ENCODE measurements at places on chromosomes 6 and 20.
A peak's percentile ranks its signal among the peaks of the same experiment; 100 is the strongest.

GRCh38 chr6:101711518-101711917 is 318.0 kb downstream of the GRIK2 start:
- no peak for DNase-seq

DNA sequence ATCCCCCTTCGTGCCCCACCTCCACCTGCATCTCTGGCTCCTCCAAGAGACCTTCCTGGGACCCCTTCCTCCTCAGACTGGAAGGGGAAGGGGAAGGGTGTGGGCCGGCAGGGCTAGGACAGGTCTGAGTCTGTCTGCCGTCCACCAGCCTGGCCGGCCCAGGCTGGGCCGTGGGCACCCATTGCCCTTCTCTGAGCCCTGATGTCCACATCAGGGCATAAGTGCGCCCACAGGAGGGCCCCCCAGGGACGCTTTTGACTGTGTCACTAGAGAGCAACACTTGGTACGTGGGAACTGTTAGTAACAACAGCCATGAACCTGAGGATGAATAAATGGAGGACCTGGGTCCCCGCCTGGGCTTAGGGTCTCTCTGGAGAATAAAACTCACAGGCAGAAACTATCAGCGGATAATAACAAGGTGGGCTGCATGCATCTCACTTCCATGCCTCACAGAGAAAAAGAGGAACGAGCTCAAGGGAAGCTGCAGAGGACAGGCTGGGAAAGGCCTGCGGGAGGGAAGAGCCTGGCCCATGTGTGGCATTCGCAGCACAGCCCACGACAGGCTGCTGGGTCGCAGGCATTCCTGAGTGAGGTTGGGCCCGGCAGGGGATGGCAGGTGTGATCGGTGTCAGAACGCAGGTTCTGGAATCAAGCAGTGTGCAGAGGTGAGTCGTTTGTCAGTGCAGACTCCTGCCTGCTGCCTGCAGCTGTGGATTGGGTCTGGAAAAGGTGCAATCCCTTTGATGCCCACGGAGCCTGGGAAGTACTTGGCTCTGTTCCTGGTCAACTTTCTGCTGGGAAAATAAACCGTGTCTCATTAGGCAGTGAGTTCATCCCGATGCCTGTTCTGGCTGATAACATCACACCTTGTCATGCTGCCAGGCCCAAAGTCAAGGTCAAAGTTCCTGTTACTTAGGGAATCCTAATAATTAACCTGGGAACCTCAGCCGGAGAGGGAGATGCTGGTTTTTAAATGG is 60.9 kb downstream of the BCAS4 start:
- no peak for DNase-seq

DNA sequence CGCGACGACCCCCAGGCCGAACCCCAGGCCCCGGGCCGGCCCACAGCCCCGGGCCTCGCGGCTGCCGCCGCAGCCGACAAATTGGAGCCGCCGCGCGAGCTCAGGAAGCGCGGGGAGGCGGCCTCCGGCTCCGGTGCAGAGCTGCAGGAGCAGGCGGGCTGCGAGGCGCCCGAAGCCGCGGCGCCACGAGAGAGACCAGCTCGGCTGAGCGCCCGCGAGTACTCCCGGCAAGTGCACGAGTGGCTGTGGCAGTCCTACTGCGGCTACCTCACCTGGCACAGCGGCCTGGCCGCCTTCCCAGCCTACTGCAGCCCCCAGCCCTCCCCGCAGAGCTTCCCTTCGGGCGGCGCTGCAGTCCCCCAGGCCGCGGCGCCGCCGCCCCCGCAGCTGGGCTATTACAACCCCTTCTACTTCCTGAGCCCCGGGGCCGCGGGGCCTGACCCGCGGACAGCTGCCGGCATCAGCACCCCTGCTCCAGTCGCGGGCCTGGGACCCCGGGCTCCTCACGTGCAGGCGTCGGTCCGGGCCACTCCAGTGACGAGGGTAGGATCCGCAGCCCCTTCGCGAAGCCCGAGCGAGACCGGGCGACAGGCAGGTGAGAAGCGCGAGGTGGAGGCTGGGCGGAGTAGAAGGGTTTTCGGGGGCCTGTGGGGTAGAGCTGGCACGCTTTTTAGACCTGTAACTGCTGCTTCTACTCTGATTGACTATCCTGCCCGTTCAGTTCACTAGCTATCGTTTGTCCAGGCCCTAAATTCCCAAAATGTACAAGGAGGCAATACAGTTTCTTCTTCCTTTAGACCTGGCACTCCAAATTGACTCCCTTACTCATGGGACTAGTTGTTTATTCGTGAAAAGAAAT is 654 bp downstream of the FAM8A1 start:
- peak; percentile 24 for DNase-seq

- no peak for DNase-seq
Measured at GRCh38 chr20:43723735-43724134, 3.1 kb downstream of the GTSF1L start.

DNA sequence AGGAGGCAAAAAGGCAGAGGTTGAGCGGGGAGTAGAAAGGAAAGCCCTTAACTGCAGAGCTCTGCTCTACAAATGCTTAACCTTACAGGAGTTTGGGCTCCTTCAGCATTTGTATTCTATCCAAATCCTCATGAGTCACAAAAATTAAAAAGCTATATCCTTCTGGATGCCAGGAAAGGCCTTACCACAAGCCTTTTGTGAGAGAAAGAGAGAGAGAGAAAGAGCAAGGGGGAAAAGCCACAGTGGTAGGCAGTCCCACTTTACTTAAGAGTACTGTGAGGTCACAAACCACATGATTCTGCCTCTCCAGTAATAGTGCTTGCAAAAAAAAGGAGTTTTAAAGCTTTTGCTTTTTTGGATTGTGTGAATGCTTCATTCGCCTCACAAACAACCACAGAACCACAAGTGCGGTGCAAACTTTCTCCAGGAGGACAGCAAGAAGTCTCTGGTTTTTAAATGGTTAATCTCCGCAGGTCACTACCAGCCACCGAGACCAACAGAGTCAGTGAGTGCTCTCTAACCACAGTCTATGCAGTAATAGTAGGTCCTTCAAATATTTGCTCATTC is at the start of gene RUNX2:
Gene RUNX2 (plus strand): TSS at position 375 of the 567 bp plus-strand sequence. CDS start 397 bp downstream, outside the sequence.
- peak; percentile 56 for DNase-seq

- DNase-seq = no peak
Measured at GRCh38 chr6:40444312-40444711, 142.9 kb downstream of the LRFN2 start.

DNA sequence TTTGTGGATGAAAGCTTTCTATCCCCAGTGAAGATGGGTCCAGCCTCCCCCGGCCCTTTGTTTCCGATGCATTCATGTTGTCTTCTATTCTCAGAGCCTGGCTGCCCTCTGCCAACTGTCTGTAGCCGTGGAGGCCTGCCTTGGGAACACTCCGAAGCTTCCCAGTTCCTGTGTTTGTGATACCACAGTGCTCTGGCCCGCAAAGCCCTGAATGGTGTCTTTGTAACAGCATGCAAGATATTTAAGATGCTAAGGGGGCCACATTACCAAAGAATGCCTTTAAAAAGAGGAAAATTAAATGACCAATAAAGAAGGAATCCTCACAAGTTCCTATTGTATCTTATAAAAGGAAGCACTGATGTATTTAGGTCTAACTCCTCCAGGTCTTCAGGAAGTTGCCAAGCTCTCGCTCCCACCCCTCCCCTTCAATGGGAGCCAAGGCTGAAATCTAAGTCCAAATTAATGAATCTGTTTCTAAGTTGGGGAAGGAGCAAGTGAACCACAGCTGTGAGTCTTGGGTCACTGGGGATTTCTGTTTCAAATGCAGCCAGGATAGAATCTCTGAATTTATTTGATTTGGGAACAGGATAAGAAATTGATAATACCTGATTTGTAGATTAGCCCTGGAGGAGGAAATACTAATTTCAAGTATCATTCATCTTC is 596.1 kb downstream of the QKI start:
- DNase-seq = peak; percentile 69

DNA sequence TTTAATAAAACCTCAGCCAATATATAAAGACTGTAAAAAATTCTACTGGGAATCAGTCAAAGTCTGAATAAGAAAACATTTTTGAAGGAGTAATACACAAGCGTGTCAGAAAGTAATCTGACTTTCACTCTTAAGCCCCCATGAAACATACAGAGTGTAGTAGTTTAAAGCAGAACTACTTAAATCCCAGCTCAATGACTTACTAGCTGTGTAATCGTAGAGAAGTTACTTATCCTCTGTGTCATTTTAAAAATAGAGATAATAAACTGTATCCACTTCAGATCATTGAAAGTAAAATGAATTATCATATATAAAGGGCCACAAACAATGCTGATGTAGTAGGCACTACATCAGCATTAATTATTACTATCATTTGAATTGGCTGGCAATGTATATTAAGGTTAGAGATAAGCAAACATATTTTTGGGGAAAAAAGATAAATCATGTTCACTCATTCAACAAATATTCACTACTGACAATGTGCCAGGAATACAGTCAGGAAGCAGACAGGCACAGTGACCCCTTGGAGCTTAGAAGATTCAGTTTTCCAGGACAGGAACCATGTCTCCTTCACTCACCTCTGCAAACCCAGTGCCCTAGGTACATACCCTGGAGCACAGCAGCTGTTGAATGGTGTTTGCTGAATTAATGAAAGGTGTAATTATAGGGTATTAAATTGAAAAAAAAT is 14.4 kb downstream of the REPS1 start:
- no peak for DNase-seq

- no peak for DNase-seq
Measured at GRCh38 chr6:21807299-21808044, 213.9 kb downstream of the SOX4 start.

GRCh38 chr6:142058551-142059290 is 74.0 kb upstream of the GJE1 start:
- DNase-seq = no peak

DNA sequence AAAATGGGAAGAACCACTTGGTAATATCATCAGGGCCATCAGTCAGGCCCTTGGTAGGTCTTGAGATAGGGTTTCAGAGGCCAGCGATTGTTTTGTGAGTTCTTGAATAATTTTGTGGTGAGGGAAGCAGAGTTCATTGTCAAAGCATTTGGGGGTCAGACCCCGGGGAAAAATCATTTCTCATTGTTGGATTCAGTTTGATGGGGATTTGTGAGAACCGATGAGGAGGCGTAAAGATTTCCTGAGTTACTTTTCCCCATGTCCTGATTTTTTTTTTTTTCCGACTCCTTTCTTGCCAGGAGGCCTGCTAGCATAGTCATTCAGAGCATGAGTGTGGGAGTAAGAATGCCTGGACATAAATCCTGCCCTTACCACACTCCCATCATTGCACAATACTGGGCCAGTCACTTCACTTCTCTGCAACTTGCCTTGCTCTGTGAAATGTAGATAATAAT is 60.3 kb downstream of the TSHZ2 start:
- no peak for DNase-seq

DNA sequence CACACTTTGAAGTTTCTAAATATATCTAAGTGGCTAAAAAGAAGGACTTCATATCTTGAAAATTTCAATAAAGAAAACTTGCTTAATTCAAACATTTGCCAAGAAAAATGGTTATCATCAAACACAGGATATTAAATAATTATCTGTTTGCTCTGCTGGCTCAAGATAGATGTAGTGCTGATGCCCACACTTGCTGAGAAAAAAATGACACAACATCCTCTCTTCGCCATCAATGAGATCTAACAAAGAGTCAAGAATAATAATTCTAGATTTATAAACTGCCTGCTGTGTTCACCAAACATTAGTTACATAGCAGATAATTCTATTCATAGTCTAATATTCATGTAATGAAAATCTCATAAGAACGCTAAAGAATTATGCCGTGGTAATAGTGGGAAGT is 93.6 kb downstream of the EPHA7 start:
- no peak for DNase-seq

DNA sequence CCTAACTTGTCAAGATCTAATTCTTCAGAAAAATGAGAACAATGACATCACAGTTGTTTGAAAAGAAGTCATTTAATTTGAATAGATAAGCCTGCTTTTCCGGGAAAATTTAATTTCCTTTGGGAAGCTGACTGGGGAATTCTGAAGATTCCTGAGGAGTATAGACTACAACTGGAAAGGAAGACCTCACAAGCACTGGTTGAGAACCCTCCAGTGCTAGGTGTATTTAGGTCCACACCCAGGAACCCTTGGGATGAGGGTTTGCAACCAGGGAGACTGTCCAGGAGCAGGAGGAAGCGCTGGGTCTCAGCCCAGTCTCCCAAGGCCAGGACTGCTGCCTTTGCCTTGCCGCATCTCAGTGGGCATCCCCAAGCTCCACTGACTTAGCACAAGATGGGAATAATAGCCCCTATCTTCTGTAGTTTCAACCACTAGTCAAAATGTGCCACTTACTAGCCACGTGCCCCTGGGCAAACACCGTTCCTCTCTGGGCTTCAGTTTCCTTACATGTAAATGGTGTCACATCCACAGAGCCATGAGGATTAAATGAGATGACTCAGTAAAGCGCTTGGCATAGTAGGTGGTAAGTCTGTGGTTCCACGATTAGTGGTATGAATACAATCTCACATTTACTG is 6.9 kb upstream of the CD93 start:
- DNase-seq = no peak
